ENCODE measurements at places on chromosomes 5 and 9.

GRCh38 chr5:32276173-32276853 lies 36.4 kb downstream of the MTMR12 start:
- DNase-seq, result no peak

DNA sequence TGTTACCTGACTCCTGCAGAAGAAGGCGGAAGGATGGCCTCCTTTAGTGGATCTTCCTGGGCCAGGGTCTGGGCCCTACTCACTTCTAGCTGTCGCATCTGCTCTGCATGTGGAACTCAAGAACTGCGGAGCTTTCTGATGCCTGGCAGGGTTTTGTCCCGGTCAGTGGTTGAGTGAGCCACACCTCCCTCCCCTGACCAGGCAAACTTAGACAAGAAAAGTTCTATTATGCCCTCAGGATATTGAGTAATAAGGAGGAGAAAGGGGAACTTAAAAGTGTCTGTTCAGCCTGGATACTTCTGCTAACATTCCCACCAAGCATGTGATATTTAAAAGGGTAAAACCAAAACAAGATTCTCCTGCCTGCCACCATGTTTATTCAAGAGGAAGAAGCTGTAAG lies at the start of gene FYB1:
Gene FYB1 (minus strand): TSS at position 127 of the 400 bp plus-strand sequence. CDS start 16,603 bp downstream, outside the sequence.
- DNase-seq, result no peak

GRCh38 chr9:911005-911404 lies 65.5 kb upstream of the DMRT3 start:
- no peak for DNase-seq

DNA sequence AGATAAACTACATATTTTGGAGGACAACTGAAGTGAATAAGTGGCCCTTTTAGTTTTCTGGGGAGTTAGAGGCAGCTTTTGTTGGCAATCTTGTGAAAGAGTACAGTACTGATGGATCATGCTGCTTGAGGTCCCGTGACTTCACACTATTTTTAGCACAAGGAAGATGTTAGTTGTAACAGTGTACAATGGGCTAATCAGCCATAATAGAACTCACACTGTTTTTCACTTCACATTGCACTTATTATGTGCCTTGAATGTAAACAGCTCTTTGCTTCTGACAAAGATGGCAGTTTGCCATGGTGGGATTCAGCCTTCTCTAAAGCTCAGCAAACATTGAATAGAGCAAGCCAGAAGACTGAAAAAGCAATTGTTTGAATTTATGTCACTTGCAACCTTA lies 176.7 kb upstream of the ZNF608 start:
- DNase-seq, result no peak

DNA sequence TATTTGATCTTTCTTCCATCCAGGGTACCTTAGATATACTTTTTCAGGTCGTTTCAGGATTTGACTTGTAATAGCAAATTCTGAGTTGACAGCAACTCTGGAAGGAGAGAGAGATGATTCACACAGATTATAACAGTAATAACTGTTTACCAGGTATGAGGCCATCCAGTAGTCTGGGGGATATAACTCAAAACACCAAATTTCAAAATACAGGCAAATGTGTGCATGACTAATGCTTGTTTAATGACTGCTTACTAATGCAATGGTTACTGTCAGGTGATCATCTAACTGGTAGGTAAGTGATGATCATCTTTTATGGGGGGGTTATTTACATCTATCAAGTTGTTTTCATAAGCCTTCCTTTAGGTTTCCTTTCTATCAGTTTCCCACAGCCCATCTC lies 412.3 kb downstream of the MAT2B start:
- no peak for DNase-seq

DNA sequence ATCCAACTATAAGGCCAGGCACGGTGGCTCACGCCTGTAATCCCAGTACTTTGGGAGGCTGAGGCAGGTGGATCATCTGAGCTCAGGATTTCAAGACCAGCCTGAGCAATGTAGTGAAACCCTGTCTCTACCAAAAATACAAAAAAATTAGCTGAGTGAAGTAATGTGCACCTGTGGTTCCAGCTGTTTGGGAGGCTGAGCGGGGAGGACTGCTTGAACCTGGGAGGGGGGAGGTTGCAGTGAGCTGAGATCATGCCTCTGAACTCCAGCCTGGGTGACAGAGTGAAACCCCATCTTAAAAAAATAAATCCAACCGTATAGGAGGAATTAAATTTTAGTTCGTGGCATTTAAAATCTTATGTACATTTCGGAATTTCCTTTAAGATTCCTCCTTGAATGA lies 123.4 kb downstream of the CDC42SE2 start:
- DNase-seq, result no peak

DNA sequence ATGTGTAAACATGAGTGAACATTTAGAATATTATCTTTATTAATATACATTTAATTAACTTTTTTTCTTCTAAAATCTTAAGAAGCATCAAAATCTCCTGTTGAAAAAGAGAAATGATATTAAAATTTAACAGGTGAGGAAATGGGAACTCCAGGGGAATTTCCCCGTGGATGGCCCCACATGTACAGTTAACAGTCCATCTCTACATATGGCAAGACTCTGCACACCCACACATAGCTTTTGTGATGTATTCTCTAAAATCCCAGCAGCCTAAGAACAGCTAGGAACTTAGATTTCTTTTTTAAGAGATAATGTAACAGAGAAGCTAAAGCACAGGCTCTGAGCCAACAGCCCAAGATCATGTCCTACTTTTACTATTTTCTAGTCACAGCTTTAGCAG lies 556.3 kb upstream of the RGMB start:
- DNase-seq, result no peak
